ENCODE measurements at places on chromosomes 1 and 21.
A peak's percentile ranks its signal among the peaks of the same experiment; 100 is the strongest.

DNA sequence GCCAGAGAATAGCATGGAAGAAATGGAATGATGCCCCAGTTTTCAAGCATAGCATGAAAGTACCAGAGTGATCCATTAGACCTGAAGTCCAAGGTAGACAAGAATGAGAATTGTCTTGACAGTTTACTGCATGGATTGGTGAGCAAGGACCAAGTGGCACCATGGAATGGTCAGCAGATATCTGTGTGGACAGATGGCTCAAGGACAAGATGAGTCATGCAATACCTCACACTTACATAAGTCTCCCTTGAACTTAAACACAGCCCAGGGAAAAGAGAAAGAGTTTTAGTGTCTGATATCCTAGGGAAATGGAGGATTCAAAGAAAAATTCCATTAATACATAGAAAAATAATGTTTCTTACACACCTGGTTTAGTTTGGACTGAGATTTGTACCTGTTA, 195.2 kb downstream of the MRPL39 start:
- DNase-seq = no peak

- no peak for DNase-seq
Measured at GRCh38 chr1:162706606-162707005, 74.3 kb downstream of the DDR2 start.

- peak; percentile 20 for DNase-seq
Measured at GRCh38 chr1:207997486-207998268, 86.8 kb upstream of the CD34 start.

- no peak for DNase-seq
Measured at GRCh38 chr1:155513300-155513916, 49.2 kb downstream of the ASH1L start.

DNA sequence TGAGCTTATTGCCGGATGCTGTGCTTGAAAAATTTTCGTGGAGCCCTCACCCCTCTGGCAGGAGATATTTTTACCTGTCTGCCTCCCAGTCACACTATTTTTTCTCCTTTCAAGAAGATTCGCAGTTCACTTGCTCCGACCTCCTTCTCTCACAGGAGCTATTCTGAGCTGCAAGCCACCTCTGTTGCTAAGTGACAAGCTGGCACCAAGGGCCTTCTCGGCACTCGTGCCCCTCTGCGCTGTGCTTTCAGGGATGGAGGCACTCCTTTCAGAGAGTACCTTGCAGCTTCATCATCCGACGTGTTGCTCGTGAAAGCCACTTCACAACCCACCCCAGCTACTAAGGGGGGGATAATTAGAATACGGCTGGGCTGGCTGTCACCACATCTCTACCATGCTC, 11.6 kb downstream of the SLC6A17 start:
- DNase-seq = no peak

All from NCI-H774 (cell line).